Activated CD4-positive, alpha-beta T cell treated with anti-CD3 and anti-CD28 coated beads for 4 hours (primary cell): ENCODE measurements at places on chromosomes 4 and X.

GRCh38 chr4:108533876-108534275 lies 86.5 kb upstream of the RPL34 start:
- DNase-seq: no peak

DNA sequence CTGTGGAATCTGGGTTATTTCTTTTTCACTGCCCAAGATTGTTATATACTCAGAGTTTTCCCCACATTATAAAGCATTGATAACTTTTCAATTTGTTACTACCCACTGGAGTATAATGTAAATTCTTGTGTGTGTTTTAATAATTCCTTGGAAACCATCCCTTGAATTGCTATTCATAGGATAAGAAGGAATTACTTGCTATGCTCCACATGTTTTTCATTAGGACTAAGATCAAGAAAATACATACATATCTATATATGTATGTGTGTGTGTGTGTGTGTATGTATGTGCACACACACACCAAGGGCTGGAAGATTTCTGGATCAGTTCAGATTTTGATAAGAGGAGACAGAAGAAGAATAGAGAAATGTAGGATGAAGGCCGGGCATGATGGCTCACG lies 206.4 kb upstream of the JADE1 start:
- no peak for DNase-seq

DNA sequence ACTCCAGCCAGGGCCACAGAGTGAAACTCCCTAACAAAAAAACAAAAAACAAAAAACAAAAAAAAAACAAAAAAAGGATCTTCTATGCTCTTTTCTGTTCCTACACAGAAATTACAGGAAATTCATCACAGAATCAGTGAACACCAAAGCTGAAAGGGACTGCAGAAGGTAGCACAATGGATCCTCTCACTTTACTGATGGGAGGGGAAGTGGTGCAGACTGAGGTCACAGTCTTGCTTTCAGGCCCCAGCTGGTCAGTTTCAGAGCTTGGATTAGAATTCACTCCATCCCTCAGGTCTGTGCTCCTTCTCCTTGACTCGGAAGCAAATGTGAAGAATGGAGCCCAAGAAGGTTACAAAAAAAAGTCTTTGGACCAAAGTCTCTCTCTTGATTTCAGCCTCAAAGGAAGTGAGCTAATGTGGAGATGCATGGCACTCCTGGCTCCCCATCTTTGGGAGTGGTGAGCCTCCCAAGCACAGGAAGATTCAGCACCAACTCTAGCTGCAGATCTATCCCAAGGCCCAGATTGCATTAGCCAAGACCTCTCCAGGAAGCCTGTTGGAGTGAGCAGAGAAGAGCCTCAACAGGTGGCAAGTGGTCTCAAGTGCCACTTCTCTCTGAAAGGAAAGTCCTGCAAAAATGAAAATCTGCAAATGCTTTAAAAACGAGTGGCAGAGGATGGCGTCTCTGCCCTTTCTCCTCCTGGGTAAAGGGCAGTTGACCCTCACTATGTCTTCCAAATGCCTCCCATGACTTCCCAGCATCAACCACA lies 176.0 kb downstream of the MAML3 start:
- no peak for DNase-seq

GRCh38 chr4:98098764-98099163 lies 44.5 kb downstream of the STPG2 start:
- no peak for DNase-seq

- no peak for DNase-seq
These were observed 27.6 kb upstream of the NKAP start for GRCh38 chrX:119971184-119971583.

DNA sequence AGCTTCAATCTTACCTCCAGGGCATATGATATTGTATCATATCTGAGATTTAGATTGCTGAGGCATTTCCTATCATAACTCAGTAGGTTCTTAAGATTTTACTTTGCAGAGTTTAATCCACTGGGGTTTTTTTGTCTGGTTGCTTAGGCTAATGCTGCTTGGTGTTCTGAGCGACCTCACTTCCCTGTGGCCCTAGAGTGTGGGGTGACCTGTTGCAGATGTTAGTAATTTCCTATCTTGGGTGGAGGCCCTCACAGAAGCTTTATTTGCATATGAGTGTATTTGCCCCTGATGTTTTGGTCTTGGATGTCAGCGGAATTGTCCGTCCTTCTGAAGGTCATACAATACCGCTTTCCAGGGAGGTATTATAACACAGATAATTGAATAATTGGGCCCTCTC lies 137.1 kb downstream of the NDST3 start:
- DNase-seq: no peak

DNA sequence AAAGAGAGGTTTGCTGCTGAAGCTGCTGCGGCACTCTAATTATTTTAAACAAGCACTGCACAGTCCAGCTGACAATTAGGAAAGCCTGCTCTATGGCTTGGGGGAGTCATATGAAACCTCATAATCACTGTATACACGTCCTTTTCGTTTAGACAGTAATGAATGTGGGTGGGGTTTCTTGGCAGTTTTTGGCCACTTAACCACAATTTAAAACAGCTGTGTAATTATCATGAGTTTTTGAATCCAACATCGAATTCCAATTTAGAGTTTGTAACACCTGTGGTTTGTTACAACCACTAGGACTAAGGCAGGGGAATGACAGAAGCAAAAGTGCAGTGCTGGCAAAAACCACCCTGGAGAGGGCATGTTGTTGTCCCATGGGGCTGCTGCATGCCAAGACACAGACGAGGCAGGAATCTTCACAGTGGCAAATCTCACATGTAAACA lies 99.5 kb downstream of the CXXC4 start:
- DNase-seq: no peak

DNA sequence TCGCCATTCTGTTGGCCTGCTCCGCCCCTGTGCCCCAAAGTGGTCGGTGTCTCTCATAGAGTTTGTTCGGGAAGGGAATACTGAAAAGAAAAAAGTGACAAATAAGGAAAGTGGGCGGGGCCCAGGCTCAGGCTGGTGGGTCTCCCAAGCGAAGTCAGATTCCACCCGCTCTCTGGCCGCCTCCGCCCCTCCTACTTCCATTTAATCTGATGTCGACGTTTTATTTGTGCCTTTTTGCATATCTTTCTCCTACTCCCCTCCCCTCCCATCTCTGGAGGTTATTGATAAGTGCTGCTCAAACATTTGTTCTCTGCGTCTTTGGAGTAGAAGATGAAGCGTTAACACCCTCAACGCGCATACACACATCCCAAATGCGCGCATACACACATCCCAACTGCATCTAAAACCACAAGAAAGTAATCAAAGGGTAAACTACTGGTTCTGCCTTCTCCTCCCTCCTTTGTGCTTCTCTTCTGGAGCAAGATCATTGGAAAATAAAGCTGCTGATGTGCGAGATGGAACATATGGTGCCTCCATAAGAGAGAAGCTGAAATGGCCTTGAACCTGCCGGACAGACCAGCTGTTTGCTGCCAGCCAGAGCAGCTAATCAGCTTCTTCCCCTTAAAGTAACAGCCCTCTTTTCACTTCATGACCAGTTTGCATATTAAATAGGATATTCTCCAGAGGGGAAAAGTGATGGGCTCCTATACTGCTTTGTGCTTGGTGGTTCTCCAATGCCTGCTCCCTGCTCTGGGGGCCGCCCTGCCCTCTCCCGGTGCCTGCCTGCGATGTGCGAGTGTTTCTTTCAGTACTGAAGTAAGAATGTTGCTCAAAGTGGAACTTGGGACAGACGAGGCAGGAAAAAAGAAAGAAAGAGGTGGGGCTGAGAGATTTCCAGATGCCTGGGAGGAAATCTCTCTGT lies 3.1 kb downstream of the MAMLD1 start:
- DNase-seq: no peak
